ENCODE measurements at places on chromosomes 1 and 21. TPM values are rescaled to one million over a fixed set of nuclear protein-coding genes. Genes with fewer than 3 reads are reported as not detected.

DNA sequence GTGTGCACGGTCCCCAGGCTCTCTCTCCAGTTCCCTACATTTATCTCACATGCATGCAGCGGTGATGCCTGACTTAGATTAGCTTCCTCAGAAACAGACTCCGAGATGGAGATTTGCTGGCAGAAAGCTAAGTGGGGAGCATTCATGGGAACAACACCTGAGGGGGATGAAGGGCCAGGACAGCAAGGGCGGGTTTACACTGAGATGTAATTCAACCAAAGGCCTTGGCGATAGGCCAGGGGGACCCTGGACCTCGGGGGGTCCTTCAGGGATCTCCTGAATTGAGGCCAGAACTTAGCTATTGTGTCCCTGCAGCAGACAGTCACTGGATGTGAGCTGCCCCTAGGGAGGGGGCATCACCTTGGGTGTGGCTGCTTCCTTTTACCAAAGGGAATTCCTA lies 246.1 kb upstream of the CSF3R start:
- no peaks in the 10 kb centered on the region for H3K4me1 ChIP-seq
- no peak overlapping the region for H3K27ac ChIP-seq
- no peaks in the 10 kb centered on the region for H3K36me3 ChIP-seq
- DNase-seq = no peak
- peaks cover 20% of the 10 kb centered on the region for H3K27me3 ChIP-seq

DNA sequence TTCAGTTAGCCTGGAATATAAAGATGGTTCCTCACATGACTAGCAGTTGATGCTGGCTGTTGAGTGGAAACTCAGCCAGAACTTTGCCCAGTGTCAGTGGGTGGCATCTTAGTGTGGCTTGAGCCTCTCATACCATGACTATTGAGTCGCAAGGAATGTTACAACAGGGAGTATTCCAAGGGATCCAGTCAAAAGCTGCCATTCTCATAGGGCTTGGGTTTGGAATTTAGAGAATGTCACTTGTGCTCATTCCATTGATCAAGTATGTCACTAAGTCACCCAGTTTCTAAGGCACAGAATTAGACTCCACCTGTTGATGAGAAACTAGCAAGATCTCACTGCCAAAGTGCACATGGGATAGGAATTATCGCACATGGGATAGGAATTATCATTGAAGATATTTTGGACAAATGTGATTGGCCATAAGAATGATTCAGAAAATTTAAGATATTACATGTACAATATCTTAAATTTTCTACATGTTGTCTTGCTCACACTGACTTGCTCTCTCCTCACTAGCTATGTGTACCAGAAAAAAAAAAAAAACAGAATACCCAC lies 1290.7 kb upstream of the ADGRL2 start:
- no peak for DNase-seq
- H3K36me3 ChIP-seq = no peaks in the 10 kb centered on the region
- H3K4me3 ChIP-seq = no peak overlapping the region
- H3K4me1 ChIP-seq = no peaks in the 10 kb centered on the region
- no peaks in the 10 kb centered on the region for H3K27me3 ChIP-seq

GRCh38 chr1:17438318-17439249 lies 893 bp downstream of the RCC2 start:
- no peak for DNase-seq
- H3K36me3 ChIP-seq = no peaks in the 10 kb centered on the region
- H3K4me3 ChIP-seq = peak overlapping the region; percentile 60
- no peaks in the 10 kb centered on the region for H3K27me3 ChIP-seq

- DNase-seq = peak; percentile 98
- H3K4me1 ChIP-seq = no peaks in the 10 kb centered on the region
- no peaks in the 10 kb centered on the region for H3K27me3 ChIP-seq
- H3K27ac ChIP-seq = peak within 1 kb of the TSS; percentile 94
These were observed at the start of gene TSPAN2 for GRCh38 chr1:115089420-115090185. Gene TSPAN2, minus strand, starts transcription at chr1:115089503. Its CDS starts 71 bp downstream, at chr1:115089432.

DNA sequence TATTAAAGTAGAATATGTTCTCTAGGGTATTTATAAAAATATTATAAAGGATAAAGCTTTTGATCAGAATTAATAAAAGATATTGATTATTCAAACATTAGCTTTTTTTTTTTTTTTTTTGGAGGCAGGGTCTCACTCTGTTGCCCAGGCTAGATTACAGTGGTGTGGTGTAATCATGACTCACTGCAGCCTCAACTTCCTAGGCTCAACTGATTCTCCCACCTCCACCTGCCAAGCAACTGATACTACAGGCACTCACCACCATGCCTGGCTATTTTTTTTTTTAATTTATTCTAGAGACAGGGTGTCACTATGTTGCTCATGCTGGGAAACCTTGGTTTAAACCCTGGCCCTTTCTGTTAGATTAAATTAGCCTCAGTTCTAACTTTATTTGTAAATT lies 188.3 kb downstream of the CLEC20A start:
- no peak overlapping the region for H3K4me3 ChIP-seq
- H3K27me3 ChIP-seq = no peaks in the 10 kb centered on the region
- no peaks in the 10 kb centered on the region for H3K36me3 ChIP-seq
- no peak overlapping the region for H3K27ac ChIP-seq
- H3K4me1 ChIP-seq = peaks cover 12% of the 10 kb centered on the region
- no peak for DNase-seq

The SPRR2F gene
- polyA plus RNA-seq = not detected

DNA sequence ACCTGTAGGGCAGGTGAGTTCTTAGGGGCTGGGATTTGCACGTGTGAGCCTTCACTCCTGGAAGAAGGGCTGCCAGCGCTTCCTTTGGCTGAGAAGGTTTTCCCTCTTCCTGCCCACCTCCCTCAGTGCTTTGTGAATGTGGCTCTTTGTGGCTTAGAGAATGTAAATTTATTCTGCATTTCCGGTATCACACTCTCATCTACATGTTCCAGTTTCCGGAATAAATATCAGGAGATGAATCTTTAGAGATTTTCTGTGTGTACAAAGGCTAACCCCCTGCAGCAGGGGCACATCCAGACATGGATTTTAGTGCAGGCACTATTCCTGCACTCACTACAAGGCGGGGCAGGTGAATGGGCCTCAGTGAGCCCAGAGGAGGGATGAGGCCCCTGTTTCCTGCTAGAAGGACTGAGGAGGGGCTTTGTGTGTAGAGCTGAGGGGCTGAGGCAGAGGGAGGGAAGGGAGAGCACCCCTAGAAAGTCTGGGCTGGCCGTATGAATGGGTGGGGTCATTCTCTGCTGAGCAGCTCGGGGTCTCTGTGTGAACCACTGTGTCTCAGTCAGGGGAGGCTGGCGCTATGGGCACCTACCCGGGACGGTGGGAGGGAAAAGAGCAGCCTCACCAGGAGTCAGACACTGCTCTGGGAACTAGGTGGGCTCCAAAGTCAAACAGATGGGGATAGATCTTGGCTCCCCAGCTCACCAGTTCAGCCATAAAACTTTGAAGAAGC lies 207.5 kb downstream of the MATN1 start:
- no peaks in the 10 kb centered on the region for H3K4me1 ChIP-seq
- no peak overlapping the region for H3K4me3 ChIP-seq
- H3K27me3 ChIP-seq = no peaks in the 10 kb centered on the region

DNA sequence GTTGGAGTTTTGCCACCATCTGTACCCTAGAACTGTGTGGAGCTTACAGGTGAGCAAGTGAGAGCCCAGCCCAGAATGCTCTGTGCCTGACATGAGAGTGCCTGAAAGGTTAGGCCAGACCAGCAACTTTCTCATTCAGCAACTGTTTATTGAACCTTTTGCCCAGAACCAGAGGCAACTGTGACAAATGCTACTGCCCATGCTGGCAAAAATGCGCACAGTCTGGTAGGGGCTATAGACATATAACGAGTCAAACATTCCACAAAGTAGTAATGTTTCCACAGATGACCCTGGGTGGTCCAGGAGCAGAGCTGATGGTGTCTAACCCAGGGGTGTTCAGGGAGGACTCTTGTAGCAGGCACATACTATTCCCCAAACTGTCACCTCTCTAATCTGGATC lies 56.0 kb upstream of the GCLM start:
- H3K27ac ChIP-seq = no peak overlapping the region
- no peak overlapping the region for H3K4me3 ChIP-seq
- no peak for DNase-seq
- H3K27me3 ChIP-seq = no peaks in the 10 kb centered on the region
- H3K36me3 ChIP-seq = no peaks in the 10 kb centered on the region
- H3K4me1 ChIP-seq = no peaks in the 10 kb centered on the region

The MAEL gene
- polyA plus RNA-seq = not detected

The NTMT2 gene
- not detected for polyA plus RNA-seq

The RHCE gene
- not detected for polyA plus RNA-seq

- no peak for DNase-seq
- H3K27me3 ChIP-seq = no peaks in the 10 kb centered on the region
- no peak overlapping the region for H3K27ac ChIP-seq
- H3K4me3 ChIP-seq = no peak overlapping the region
- H3K4me1 ChIP-seq = no peaks in the 10 kb centered on the region
These were observed 23.4 kb upstream of the TDRD10 start for GRCh38 chr1:154478639-154479038.

The ETV3 gene
- 9.0 TPM for polyA plus RNA-seq

The RNF220 gene
- polyA plus RNA-seq = 80.6 TPM

The LAD1 gene
- polyA plus RNA-seq = 63.7 TPM

- no peaks in the 10 kb centered on the region for H3K27me3 ChIP-seq
- no peak overlapping the region for H3K4me3 ChIP-seq
- no peak overlapping the region for H3K27ac ChIP-seq
- H3K36me3 ChIP-seq = no peaks in the 10 kb centered on the region
These were observed 2.6 kb upstream of the TSPAN1 start for GRCh38 chr1:46172321-46172720.

DNA sequence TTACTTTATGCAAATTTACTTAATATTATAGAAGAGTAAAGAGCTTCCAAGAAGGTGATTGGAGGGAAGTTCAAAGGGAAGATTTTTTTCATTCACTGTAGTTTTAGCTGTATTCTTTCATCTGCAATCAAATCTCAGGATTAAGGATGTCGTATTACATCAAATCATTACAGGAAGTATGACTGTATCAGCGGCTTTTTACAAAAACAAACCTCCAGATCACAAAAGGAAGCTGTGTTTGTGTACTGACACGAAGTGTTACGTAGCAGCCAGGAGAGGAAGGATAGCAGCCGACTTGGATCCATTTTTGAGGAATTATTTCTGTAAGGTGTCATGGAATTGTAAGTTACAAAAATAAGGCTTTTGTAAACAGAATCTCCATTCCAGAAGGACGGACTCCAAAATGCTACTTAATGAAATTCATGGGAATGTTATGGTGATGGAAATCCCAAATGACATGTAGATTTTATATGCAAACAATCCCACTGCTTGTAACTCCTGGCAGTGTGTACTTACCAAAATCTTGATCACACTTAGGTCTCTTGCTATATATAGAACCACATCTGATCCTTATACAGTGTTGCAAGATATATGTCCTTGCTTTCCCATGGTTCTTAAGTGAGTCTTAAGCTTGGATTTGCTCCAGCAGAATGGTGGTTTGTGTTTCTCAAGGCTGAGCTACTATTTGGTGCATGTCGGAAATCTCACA lies 49.8 kb downstream of the KCNJ15 start:
- DNase-seq = no peak
- H3K4me1 ChIP-seq = no peaks in the 10 kb centered on the region
- H3K36me3 ChIP-seq = no peaks in the 10 kb centered on the region
- H3K27me3 ChIP-seq = no peaks in the 10 kb centered on the region
- no peak overlapping the region for H3K27ac ChIP-seq
- no peak overlapping the region for H3K4me3 ChIP-seq

- no peaks in the 10 kb centered on the region for H3K36me3 ChIP-seq
- H3K27me3 ChIP-seq = no peaks in the 10 kb centered on the region
- DNase-seq = peak; percentile 77
- no peak overlapping the region for H3K27ac ChIP-seq
These were observed 160.1 kb upstream of the NFIA start for GRCh38 chr1:60922304-60922703.

The OR2G6 gene
- polyA plus RNA-seq = not detected

The PBXIP1 gene
- 8.3 TPM for polyA plus RNA-seq

DNA sequence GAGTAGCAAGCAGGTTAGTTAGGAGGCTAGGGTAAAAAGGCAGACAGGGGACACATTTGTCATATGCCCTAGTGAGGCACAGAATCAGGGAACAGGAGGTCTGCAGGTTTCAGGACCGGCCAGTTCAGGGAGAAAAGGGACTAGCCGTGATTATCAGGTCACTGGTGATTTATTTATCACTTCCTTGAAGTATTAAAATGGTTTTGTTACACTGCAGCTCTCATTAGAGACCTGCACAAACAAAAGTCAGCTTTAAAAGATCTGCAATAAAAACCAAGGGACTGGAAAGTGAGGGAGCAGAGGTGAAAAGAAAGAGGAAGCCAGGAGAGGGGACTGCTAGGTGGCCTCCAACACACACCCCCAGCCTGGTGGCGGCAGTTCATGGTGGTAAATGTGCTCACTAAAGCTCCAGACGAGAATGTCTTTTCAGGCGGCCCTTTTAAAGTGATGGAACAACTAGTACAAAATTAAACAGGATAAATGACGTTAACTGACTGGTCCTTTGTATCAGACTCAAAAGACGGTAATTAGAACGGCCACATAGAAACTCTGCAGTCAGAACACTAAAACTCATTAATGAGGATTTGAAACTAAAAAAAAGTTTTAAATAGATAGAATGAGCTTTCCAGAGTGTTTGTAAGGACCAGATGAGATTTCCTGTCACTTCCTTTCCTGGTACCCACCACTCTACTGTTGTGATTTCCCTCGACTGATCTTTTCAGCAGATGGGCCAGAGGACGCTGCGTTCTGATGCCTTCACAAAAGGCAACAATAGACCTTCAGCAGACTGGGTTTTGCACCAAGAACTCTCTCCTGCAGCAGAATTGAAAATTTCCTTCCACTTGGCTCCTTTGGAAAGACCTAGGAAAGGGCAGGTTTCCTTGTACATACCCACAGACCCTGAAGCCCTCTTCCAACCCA lies 136.8 kb downstream of the NTPCR start:
- H3K27me3 ChIP-seq = no peaks in the 10 kb centered on the region
- H3K36me3 ChIP-seq = no peaks in the 10 kb centered on the region
- H3K27ac ChIP-seq = no peak overlapping the region
- H3K4me3 ChIP-seq = no peak overlapping the region

The SYPL2 gene
- not detected for polyA plus RNA-seq

GRCh38 chr1:107379826-107380225 lies 239.0 kb downstream of the NTNG1 start:
- no peak for DNase-seq
- no peaks in the 10 kb centered on the region for H3K4me1 ChIP-seq
- no peaks in the 10 kb centered on the region for H3K36me3 ChIP-seq
- H3K27me3 ChIP-seq = no peaks in the 10 kb centered on the region
- H3K4me3 ChIP-seq = no peak overlapping the region

The SCCPDH gene
- polyA plus RNA-seq = 16.6 TPM

DNA sequence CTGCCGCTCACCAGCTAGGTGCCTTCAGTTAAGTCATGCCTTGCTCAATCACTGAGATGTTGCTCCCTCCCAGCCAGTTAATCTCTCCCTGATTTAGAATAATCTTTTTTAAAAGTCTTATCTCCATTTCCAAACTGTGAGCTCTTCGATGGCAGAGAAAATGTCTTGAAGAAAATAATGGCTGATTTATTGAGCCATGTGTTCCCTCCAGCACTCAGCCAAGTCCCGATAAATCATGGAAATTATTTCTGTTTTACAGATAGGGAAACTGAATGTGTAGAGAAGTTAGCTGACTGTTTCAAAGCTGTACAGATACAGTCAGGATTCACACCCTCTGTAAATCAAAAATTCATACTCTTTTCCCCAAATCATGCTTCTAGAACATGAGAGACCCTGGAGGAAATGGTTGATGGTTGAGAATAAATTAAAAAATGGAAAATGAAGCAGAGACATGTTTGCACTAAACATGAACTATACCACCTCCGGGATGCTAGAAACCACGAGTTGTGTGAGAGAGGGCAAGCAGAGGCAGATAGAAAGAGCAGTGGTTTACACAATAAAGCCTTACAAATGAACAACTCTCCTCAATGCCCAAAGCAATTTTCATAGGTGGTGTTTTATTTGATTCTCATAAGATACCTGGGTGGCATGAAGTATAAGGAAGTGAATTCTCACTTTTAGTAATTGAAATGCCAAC lies 376.4 kb downstream of the PLPP3 start:
- no peaks in the 10 kb centered on the region for H3K36me3 ChIP-seq
- no peak overlapping the region for H3K4me3 ChIP-seq
- no peak overlapping the region for H3K27ac ChIP-seq
- H3K27me3 ChIP-seq = no peaks in the 10 kb centered on the region
- H3K4me1 ChIP-seq = no peaks in the 10 kb centered on the region

The ETV3L gene
- polyA plus RNA-seq = 0.03 TPM
